Muscle of leg (tissue), 16 donors: ENCODE measurements at places on chromosomes 5 and 9.

DNA sequence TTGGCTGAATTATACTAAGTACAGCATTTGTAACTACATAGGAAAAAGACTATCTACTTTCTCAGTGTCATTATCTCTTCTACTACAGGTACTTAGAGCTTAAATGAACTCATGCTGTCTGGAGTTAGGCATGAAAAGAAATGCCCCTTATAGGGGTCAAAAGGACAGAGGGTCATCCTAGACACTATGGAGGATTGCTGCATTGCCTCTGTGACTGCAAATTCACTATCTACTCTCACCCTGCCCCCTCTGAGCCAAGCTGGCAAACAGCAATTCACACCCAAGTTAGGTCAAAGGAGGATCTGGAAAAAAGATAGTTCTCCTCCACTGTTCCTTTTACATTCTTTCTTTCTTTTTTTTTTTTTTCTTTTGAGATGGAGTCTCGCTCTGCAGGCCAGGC, 36.7 kb downstream of the ANKRD31 start:
- no peak overlapping the region for H3K27ac ChIP-seq
- no peaks in the 10 kb centered on the region for H3K27me3 ChIP-seq
- no peak overlapping the region for H3K4me3 ChIP-seq
- H3K4me1 ChIP-seq = no peaks in the 10 kb centered on the region
- no peaks in the 10 kb centered on the region for H3K36me3 ChIP-seq

DNA sequence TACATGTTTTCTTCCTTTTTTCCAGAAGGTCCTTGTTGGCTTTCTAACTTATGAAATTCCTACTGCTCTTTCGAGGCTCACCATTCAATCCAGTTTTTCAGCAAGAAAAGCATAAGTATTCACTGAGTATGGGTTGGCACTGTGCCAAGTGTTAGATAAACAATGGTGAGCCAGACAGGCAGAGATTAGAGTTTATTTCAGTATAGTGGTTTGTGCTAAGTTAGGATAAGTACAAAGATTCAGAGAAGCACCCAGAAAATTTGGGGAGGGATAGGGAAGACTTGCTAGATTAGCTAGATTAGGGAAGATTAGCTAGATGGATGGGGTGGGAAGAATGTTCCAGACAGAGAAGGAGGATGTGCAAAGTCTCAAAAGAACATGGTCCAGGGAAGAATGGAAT, 122.9 kb downstream of the OXCT1 start:
- peaks cover 9% of the 10 kb centered on the region for H3K36me3 ChIP-seq
- no peaks in the 10 kb centered on the region for H3K4me1 ChIP-seq
- H3K4me3 ChIP-seq = no peak overlapping the region

DNA sequence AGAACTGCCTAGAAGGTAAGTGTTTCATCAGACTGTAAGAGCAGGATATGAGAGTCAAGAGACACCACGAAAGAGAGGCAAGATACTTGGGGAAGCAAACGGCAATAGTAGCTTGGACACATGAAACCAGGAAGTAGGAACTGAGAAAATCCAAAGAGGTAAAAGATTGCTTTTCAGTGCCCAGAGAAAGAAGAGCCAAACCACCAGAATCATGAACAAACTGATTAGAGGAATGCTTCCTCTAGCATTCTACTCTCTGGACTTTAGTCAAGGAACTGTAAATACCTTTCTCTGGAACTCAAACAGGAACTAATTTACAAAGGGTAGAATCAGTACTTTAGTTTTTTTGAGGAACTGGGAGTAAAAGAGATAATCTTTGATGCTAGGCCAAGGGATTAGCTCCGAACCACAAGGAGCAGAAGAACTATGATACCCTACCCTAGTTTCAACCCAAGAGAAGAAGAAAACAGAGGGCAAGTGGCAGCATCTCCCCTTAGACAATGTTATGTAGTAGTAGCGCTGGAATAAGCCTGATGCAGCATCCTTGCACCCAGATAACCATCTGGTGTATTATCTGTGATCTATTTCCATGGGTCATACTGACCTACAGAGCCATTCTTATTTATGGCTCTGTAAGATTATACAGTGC, 41.3 kb downstream of the EFCAB9 start:
- peaks cover 19% of the 10 kb centered on the region for H3K36me3 ChIP-seq
- peak; percentile 20 for DNase-seq
- no peak overlapping the region for H3K27ac ChIP-seq
- H3K27me3 ChIP-seq = no peaks in the 10 kb centered on the region

GRCh38 chr9:38092200-38092524, 23.1 kb upstream of the SHB start:
- H3K4me1 ChIP-seq = peaks cover 3% of the 10 kb centered on the region
- no peaks in the 10 kb centered on the region for H3K36me3 ChIP-seq
- no peak overlapping the region for H3K4me3 ChIP-seq
- no peaks in the 10 kb centered on the region for H3K27me3 ChIP-seq
- no peak for DNase-seq

GRCh38 chr5:110354311-110354710, 372.2 kb downstream of the TMEM232 start:
- peak; percentile 59 for DNase-seq
- H3K36me3 ChIP-seq = no peaks in the 10 kb centered on the region
- H3K4me1 ChIP-seq = no peaks in the 10 kb centered on the region
- H3K27me3 ChIP-seq = no peaks in the 10 kb centered on the region
- H3K27ac ChIP-seq = no peak overlapping the region
- H3K4me3 ChIP-seq = no peak overlapping the region

GRCh38 chr9:134325096-134325812, 1.0 kb upstream of the RXRA start:
- H3K27me3 ChIP-seq = peaks cover 4% of the 10 kb centered on the region
- H3K4me1 ChIP-seq = peaks cover 58% of the 10 kb centered on the region
- no peaks in the 10 kb centered on the region for H3K36me3 ChIP-seq
- DNase-seq = peak; percentile 67
- peak overlapping the region; percentile 89 for H3K27ac ChIP-seq

DNA sequence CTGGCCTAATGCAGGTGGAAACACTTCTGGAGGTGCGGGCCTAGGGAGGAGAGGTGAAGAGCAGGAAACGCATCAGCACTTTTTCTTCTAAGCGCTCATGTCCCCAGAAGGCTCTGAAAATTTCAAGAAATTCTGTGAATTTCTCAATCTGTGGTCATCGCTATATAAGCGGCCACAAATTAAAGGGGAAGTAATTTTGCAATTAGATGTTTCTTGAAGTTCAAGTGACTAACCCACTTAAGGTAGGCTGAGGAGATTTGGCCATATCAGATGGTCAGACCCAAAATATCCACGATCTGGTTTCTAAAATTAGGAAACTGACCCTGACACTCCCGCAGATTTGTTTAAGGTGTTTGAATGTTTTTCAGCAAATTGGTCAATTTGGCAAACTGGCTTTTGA, 16.6 kb upstream of the HMGCR start:
- H3K27ac ChIP-seq = no peak overlapping the region
- H3K4me3 ChIP-seq = no peak overlapping the region
- no peaks in the 10 kb centered on the region for H3K36me3 ChIP-seq

GRCh38 chr5:110638970-110639902, 87.2 kb downstream of the TMEM232 start:
- no peak overlapping the region for H3K4me3 ChIP-seq
- H3K27me3 ChIP-seq = no peaks in the 10 kb centered on the region
- H3K4me1 ChIP-seq = no peaks in the 10 kb centered on the region

- peaks cover 4% of the 10 kb centered on the region for H3K4me1 ChIP-seq
- H3K36me3 ChIP-seq = no peaks in the 10 kb centered on the region
- H3K4me3 ChIP-seq = no peak overlapping the region
- DNase-seq = peak; percentile 35
These were observed 370.8 kb downstream of the GADD45G start for GRCh38 chr9:89975630-89976029.

- H3K27ac ChIP-seq = no peak overlapping the region
- DNase-seq = no peak
- H3K4me3 ChIP-seq = no peak overlapping the region
- H3K36me3 ChIP-seq = no peaks in the 10 kb centered on the region
- H3K27me3 ChIP-seq = no peaks in the 10 kb centered on the region
These were observed 352.3 kb downstream of the TMEM161B start for GRCh38 chr5:87916320-87916719.

GRCh38 chr9:120725907-120726306, 11.6 kb upstream of the MEGF9 start:
- DNase-seq = no peak
- no peak overlapping the region for H3K27ac ChIP-seq
- no peaks in the 10 kb centered on the region for H3K27me3 ChIP-seq
- peaks cover 8% of the 10 kb centered on the region for H3K4me1 ChIP-seq
- H3K36me3 ChIP-seq = no peaks in the 10 kb centered on the region

- peaks cover 5% of the 10 kb centered on the region for H3K4me1 ChIP-seq
- peak; percentile 99 for DNase-seq
- H3K4me3 ChIP-seq = peak within 1 kb of the TSS; percentile 67
- H3K27ac ChIP-seq = peak within 1 kb of the TSS; percentile 95
These were observed at the start of gene BTF3 for GRCh38 chr5:73498057-73498992. Gene BTF3, plus strand, starts transcription at chr5:73498442. Its CDS starts 226 bp downstream, at chr5:73498668.
